ENCODE measurements at places on chromosomes 7 and 10. TPM values are rescaled to one million over a fixed set of nuclear protein-coding genes. Genes with fewer than 3 reads are reported as not detected.

The AOC1 gene
- total RNA-seq = 3.1 TPM

The LHFPL3 gene
- total RNA-seq = not detected

- no peak overlapping the region for H3K4me3 ChIP-seq
- no peak overlapping the region for H3K27ac ChIP-seq
- H3K4me1 ChIP-seq = peaks cover 10% of the 10 kb centered on the region
- peaks cover 5% of the 10 kb centered on the region for H3K36me3 ChIP-seq
Observed at GRCh38 chr10:71834343-71834674, 16.7 kb downstream of the PSAP start.

GRCh38 chr7:79241288-79242060, 212.0 kb downstream of the MAGI2 start:
- H3K4me1 ChIP-seq = no peaks in the 10 kb centered on the region
- H3K27me3 ChIP-seq = no peaks in the 10 kb centered on the region
- no peak for DNase-seq
- H3K4me3 ChIP-seq = no peak overlapping the region
- H3K36me3 ChIP-seq = no peaks in the 10 kb centered on the region

The MGMT gene
- total RNA-seq = 50.4 TPM

- H3K27ac ChIP-seq = no peak overlapping the region
- no peaks in the 10 kb centered on the region for H3K27me3 ChIP-seq
- no peaks in the 10 kb centered on the region for H3K4me1 ChIP-seq
- no peaks in the 10 kb centered on the region for H3K36me3 ChIP-seq
Observed at GRCh38 chr10:22010973-22011408, 7.5 kb upstream of the DNAJC1 start.

- H3K4me3 ChIP-seq = no peak overlapping the region
- no peaks in the 10 kb centered on the region for H3K4me1 ChIP-seq
- no peaks in the 10 kb centered on the region for H3K36me3 ChIP-seq
Observed at GRCh38 chr10:101221549-101221948, 7.7 kb downstream of the LBX1 start.

DNA sequence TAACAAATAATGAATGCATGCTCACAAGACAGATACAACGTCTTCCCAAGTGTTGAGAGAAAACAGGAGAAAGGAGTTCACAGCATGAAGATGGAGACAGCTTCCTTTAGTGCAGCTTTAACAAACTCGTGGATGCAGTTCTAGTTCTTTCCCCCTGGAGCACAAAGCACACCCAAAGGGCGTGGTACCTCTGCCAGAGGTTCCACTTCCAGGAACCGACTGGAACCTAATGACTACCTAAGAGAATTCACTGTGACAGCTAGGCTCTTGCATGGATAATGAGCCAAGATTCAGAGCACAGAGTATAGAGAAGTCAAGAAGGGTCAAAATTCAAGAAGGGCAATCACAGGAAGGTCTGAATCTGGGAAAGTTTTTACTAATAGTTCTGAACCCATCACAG, 673.2 kb downstream of the XPNPEP1 start:
- no peaks in the 10 kb centered on the region for H3K4me1 ChIP-seq
- no peak overlapping the region for H3K27ac ChIP-seq
- no peak overlapping the region for H3K4me3 ChIP-seq
- H3K27me3 ChIP-seq = no peaks in the 10 kb centered on the region
- DNase-seq = no peak

- no peaks in the 10 kb centered on the region for H3K27me3 ChIP-seq
- no peaks in the 10 kb centered on the region for H3K4me1 ChIP-seq
- no peak overlapping the region for H3K4me3 ChIP-seq
- H3K36me3 ChIP-seq = no peaks in the 10 kb centered on the region
- no peak for DNase-seq
Observed at GRCh38 chr10:77192402-77192801, 445.2 kb downstream of the KCNMA1 start.

- H3K4me3 ChIP-seq = no peak overlapping the region
- peaks cover 16% of the 10 kb centered on the region for H3K4me1 ChIP-seq
Observed at GRCh38 chr7:155646669-155647068, 2.2 kb downstream of the RBM33 start.

DNA sequence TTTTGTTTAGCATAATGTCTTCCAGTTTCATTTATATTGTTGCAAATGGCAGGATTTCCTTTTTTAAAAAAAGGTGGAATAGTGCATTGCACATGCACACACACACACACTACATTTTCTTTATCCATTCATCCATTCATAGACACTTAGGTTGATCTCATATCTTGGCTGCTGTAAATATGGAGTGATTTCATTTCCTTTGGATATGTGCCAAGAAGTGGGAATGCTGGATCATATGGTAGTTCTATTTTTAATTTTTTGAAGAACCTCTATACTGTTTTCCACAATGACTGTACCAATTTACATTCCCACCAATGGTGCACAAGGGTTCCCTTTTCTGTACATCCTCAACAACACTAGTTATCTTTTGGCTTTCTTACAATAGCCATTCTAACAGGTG, 68.9 kb downstream of the EBLN1 start:
- DNase-seq = no peak
- H3K4me1 ChIP-seq = no peaks in the 10 kb centered on the region
- H3K27ac ChIP-seq = no peak overlapping the region
- no peak overlapping the region for H3K4me3 ChIP-seq
- H3K36me3 ChIP-seq = no peaks in the 10 kb centered on the region
- no peaks in the 10 kb centered on the region for H3K27me3 ChIP-seq

- H3K4me3 ChIP-seq = no peak overlapping the region
- no peaks in the 10 kb centered on the region for H3K36me3 ChIP-seq
- DNase-seq = no peak
- no peaks in the 10 kb centered on the region for H3K27me3 ChIP-seq
Observed at GRCh38 chr7:138606236-138606635, 94.9 kb downstream of the SVOPL start.

- DNase-seq = no peak
- H3K4me1 ChIP-seq = no peaks in the 10 kb centered on the region
- no peaks in the 10 kb centered on the region for H3K36me3 ChIP-seq
- no peak overlapping the region for H3K4me3 ChIP-seq
Observed at GRCh38 chr7:2123916-2124315, 108.8 kb downstream of the MAD1L1 start.

- no peaks in the 10 kb centered on the region for H3K27me3 ChIP-seq
- H3K4me3 ChIP-seq = no peak overlapping the region
- H3K36me3 ChIP-seq = no peaks in the 10 kb centered on the region
- no peak for DNase-seq
- H3K4me1 ChIP-seq = no peaks in the 10 kb centered on the region
Observed at GRCh38 chr10:108352771-108353170, 1188.3 kb upstream of the SORCS1 start.

- no peaks in the 10 kb centered on the region for H3K36me3 ChIP-seq
- H3K27ac ChIP-seq = no peak overlapping the region
- no peak overlapping the region for H3K4me3 ChIP-seq
- H3K27me3 ChIP-seq = no peaks in the 10 kb centered on the region
Observed at GRCh38 chr10:115937768-115938056, 335.3 kb downstream of the GFRA1 start.

The NEURL1 gene
- 0.96 TPM for total RNA-seq

DNA sequence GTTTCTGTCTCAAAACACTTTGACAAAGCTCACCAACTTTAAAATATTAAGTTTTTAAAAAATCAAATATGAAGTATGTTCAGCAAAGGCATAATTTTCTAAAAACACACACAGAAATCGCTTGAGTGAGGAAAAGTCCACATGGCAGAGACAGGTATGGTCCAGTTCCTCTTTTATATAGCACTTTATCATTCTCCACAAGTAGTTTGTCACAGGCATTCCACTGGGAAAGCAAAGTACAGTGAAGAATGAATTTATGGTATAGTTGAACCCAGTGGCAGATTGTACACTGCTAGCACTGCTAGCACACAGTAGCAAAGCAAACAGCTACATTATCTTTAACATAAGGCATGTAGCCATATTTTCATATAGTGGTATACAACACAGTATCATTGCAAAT, 102.3 kb downstream of the HECTD2 start:
- DNase-seq = no peak
- H3K4me3 ChIP-seq = no peak overlapping the region
- no peaks in the 10 kb centered on the region for H3K4me1 ChIP-seq
- no peaks in the 10 kb centered on the region for H3K27me3 ChIP-seq

The ACSL5 gene
- total RNA-seq = 14.5 TPM

The LRRD1 gene
- 0.40 TPM for total RNA-seq

- no peaks in the 10 kb centered on the region for H3K27me3 ChIP-seq
- no peaks in the 10 kb centered on the region for H3K4me1 ChIP-seq
- no peak for DNase-seq
- no peak overlapping the region for H3K27ac ChIP-seq
Observed at GRCh38 chr7:74617180-74617744, 40.3 kb upstream of the GTF2I start.

DNA sequence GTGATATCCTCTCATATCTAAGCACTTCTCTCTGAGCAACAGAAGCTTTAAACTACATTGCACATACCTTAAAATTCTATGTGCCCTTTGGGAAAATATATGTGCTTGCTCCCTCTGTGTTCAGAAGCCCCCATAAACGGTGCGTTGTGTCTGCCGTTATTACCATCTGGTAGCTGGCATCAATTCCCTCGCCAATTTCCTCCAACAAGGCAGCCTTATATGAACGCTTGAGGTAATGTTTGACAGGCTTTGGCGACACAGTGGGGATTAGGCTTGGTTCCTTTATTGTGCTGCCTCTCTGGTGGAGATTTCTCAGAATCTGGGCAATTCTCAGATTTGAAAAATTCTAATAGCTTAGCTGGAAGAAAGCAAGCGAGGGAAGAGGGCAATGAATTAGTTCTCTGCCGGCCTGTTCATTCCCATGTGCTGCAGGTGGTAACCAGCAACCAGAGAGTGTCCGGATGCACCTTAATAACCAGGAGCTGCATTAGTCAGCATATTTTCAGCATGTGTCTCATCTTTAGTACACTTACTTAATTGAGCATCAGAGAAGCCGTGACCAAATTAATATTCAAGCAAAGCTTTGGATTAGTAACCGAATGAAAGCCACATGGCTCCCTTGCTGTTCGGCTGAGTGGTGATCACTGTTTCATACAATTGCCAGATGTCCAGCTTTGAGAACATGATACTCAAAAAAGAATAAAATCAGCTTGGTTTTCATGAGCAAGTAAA, 7.3 kb upstream of the PPP1R17 start:
- no peaks in the 10 kb centered on the region for H3K36me3 ChIP-seq
- DNase-seq = no peak
- peaks cover 3% of the 10 kb centered on the region for H3K27me3 ChIP-seq
- H3K4me1 ChIP-seq = no peaks in the 10 kb centered on the region
- no peak overlapping the region for H3K27ac ChIP-seq

DNA sequence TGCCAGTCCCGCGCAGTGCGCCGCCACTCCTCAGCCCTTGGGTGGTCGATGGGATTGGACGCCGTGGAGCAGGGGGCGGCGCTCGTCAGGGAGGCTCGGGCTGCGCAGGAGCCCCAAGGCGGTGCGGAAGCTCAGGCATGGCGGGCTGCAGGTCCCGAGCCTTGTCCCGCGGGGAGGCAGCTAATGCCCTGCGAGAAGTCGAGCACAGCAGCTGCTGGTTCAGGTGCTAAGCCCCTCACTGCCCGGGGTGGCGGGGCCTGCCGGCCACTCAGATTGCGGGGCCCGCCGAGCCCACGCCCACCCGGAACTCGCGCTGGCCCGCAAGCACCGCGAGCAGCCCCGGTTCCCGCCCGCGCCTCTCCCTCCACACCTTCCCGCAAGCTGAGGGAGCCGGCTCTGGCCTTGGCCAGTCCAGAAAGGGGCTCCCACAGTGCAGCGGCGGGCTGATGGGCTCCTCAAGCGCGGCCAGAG, 14.4 kb upstream of the WASL start:
- DNase-seq = no peak
- no peaks in the 10 kb centered on the region for H3K36me3 ChIP-seq
- H3K27ac ChIP-seq = no peak overlapping the region
